Pulmonary artery endothelial cell (primary cell): ENCODE measurements at places on chromosomes 4 and X.

DNA sequence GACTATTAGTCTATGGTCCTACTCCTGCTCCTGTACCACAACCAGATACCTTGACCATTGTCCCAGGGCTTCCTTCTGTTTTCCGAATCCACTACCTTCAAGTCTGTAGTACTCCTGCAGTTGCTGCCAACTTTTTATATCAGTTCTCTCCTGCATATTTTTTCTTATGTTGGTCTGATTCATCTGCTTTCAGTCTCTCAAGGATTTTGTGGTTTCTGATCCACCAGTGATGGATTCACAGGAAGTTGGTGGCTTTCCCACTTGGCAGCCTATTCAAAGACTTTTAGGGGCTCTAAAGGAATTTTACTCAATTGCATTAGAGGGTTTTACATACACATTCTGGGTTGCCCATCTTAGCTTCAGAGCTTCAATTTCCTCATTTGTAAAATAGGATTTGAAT is 23.6 kb downstream of the KIF4A start:
- DNase-seq, result no peak

DNA sequence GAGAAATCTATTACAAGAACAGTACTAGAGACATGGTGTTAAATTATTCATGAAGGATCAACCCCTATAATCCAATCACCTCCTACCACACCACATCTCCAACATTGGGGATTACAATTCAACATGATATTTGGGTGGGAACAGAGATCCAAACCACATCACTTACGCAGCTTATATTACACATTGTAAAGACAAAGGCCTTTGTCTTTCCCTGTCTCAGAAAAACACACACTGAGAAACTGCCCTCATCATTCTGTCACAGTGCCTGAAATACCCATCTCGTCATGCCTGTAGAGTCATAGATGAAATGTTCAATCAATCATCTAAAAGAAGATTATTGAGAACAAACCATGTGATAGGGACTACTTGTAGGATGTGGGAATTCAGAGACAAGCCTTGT is 558.8 kb upstream of the GRIA3 start:
- DNase-seq, result no peak

- DNase-seq, result no peak
Observed at GRCh38 chr4:140863197-140863596, 107.0 kb upstream of the TBC1D9 start.

DNA sequence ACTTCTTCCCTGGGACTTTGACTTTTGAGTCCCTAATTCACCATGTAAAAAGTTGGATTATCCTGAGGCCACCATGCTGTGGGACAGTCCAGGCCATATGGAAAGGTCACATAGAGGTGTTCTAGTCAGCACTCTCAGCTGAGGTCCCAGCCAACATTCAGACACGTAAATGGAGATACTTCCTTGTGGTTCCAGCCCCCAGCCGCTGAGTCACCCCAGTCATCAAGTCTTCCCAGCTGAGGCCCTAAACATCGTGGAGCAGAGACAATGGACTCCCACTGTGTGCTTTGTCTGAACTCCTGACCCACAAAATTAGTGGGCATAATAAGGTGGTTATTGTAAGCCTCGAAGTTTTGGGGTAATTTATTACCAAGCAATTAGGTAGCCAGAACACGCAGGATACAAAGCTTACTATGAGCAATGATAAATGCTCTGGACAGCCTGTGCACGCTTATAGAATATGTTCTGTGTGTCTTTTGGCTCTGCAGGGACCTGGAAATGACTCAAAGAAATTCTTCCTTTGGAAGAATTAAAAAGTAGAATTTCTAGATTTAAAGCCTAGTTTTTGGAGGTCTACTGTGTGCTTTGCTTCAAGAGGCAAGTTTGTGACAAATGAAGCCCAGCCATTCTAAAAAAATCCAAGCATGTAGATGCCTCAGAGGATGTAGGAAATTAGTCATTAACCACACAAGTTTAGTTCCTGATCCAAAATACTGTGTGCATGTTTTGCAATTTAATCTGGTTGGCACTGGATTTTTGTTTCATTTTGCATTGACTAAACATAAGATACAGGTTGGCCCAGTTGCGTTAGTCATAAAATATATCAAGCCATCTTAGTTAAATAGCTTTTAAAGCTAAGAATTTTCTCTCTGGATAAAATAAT is 33.2 kb upstream of the SLC9A7 start:
- peak; percentile 60 for DNase-seq

- no peak for DNase-seq
Observed at GRCh38 chr4:141599853-141600252, 36.5 kb upstream of the IL15 start.

GRCh38 chrX:108456971-108457477 is 17.4 kb downstream of the COL4A5 start:
- DNase-seq, result no peak

- DNase-seq, result no peak
Observed at GRCh38 chr4:147288512-147288911, 192.4 kb upstream of the EDNRA start.

GRCh38 chr4:126086041-126086440 is 771.3 kb downstream of the FAT4 start:
- no peak for DNase-seq

DNA sequence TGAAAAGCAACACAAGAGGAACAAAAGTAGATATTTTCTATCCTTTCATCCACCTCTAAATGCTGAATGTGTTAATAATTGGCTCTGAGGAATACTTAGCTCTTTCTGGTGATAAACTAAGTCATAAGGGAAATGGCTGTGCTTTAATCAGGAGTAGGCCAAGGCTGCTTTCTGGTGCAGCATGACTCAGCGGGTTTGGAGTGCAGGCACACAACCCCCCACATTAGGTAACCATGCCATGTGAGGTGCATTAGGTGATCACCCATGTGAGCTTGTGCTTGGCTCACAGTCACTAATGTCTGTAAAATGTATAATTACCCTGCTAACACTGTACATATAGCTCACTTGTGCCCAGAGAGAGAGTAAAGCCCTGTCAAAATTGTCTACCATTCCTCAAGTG is 57.2 kb downstream of the USP38 start:
- no peak for DNase-seq

DNA sequence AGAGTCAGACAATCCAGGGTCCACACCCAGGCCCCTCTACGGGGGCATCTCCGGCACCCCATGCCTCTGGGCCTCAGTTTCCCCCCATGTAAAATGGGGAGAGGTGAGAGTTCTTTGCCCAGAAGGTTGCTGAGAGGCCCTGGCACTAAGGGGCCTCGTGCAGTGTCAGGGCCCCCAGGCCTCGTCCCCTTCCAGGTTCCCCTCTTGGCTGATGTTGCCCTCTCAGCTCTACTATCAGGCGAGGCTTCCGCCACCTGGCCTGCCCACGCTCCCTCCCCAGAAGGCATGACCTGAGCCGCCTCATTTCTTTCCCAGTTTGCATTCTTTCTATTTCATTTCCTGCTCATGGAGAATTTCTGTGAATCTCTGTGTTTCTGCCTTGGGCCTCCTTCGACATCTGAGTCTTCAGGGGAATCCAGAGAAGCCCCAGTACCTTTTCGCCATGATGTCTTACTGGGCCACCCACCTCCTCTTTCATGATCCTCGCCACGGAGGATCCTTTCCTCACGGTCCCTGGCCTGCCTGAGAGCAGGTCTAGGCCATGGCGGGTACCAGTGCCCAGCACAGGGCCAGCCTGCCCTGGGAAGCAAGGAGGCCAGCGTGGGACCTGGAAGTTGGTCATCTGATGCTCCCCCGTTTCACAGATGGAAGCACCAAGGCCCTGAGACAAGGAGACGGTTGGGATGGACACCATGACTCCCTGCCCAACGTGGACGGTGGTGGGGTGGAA is 21.9 kb upstream of the MRFAP1 start:
- no peak for DNase-seq

- no peak for DNase-seq
Observed at GRCh38 chr4:78318126-78318525, 233.4 kb upstream of the ANXA3 start.

DNA sequence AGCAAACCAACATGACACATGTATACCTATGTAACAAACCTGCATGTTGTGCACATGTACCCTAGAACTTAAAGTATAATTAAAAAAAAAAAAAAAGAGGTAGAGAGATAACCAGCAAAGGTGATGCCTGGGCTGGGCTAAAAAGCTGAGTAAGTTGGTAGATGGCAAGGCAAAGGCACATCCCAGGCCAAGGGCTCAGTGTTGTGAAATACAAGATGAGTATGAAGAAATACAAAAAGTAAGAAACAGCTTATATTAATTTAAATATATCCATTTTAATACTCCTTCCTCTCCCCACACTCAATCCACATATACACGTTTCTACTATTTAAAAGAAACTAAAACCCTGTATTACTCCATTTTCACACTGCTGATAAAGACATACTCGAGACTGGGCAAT is 25.8 kb downstream of the TEC start:
- DNase-seq, result no peak

DNA sequence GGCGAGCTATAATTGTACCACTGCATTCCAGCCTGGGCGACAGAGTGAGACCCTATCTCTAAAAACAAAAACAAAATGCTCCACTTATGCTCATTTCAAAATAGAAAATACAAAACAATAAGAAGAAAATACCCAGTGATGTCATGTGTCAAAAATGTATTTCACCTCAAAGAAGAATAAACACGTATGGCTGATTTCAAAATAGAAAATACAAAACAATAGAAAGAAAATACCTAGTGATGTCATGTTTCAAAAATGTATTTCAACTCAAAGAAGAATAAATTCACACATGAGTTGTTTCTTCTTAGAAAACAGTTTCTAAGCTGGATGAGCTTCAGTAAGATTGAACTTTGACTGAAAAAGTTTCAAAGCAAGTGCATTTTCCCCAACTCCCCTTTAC is 20.3 kb upstream of the PDCL2 start:
- DNase-seq, result no peak

DNA sequence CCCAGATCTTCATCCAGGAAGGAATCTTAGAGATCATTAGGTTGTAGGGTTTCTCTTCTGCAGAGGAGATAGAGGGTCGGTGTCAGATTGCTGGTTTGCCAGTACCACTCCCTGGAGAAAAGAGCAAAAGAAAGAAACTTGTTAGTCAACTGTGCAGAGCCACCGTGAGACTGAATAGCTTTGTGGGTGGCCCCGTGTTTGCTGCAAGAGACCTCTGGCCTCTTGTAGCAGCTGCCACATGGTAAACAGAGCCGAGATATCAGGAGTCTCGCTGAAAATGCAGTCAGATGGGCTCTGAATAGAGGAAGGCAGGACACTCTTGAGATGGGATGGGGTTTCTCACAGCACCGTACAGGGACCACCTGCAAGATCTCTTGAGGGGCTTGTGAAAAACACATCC is 149.7 kb downstream of the PTTG2 start:
- DNase-seq, result no peak

DNA sequence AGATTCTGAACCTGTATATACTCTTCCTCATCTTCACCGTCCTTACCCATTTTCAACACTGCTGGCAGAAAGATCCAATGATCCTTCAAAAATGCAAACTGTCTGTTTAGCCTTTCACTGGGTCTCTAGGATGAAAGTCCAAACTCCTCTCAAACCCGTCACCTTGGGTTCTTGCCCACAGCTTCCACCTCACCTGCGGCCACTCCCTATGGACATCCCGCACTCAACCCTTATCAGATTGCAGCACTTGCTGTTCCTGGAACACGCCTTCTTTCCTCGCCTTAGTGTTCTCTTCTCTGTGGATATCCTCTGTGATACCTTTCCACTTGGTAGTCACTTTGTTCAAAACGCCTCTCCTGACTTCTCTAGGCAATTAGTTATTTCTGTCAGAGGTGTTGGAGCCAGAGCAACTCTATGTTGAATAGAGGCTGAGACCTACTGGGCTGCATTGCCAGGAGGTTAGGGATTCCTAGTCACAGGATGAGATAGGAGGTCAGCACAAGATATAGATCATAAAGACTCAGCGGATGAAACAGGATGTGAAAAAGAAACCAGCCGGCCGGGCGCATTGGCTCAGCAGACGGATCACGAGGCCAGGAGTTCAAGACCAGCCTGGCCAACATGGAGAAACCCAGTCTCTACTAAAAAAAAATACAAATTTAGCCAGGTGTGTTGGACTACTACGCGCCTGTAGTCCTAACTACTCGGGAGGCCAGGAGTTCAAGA is 4.2 kb upstream of the NOCT start:
- DNase-seq, result no peak

- no peak for DNase-seq
Observed at GRCh38 chr4:121651597-121651996, 45.2 kb downstream of the ANXA5 start.

DNA sequence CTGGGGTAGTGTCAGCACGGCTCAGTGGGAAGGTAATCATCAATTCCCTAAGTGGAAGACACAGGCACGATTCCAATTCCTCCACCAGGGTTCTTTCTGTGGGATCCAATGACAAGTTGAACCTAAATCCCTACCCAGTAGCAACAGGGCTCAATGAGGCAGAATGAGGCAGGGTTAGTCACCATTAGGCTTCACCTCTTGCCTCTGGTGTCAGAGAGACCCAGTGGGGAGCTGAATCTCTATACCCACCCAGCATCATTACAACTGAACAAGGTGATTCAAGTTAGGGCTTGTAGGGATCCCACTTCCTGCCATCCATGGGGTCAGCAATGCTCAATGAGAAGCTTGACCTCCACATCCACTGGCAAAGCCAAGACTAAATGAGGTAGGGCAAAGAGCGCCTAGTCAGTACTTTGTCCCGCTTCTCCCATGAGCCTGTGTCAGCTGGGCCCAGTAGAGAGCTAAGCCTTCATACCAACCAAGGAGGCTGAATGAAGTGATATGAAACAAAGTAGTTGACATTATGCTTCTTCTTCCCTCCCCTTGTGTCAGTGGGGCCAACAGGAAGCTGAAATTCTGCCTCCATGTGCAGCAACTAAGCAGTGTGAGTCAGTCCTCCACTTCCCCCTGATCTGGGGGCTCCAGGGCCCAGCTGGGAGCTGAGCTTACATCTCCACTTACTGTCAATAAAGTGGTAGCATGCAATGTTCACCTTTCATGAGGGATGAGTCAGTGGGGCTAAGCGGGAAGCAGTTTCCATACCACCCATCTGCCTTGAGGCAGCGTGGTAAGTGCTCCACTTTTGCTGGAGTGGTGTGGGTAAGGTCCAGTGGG is 36.4 kb upstream of the RBM41 start:
- DNase-seq, result no peak

DNA sequence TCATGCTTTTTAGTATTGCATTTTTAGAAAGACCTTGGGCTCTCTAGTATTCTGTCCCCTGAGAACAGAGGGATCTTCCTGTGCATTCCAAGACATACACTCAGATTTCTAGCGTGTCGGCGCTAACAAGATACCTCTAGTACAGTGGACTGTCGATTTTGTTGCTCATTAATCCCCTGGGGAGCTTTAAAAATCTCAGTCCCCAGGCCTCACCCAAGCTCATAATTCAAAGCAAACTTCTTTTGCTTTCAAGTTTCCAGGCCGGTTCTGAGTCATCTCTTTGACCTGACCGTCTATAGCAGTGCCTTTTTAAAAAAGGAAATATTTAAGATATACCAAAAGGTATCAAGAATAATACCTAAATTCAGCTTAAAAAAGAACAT is 137.0 kb downstream of the AMMECR1 start:
- no peak for DNase-seq

DNA sequence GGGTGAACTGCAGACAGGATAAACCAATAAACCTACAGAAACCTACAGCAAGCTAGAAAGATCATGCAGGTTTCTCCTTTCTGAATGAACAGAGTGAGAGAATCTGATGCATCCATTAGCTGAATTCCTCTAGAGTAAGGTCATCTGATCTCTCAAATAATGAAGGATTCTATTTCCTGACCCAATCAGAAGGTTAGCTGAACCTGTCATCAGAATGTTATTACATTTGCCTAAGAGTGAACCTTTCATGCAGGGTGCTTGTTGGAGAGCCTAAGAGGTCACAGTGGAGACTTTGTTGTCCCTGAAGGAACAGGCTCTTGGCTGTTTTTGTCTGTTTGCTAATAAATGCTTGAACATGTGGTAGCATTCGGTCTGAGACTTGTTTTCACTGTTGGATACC is 24.0 kb downstream of the MEPE start:
- no peak for DNase-seq
